Globus pallidus (tissue), 1 donor: ENCODE measurements at places on chromosomes 7 and 10.

- no peak for DNase-seq
Observed at GRCh38 chr7:157830331-157830730, 493.5 kb downstream of the DNAJB6 start.

- no peak for DNase-seq
Observed at GRCh38 chr10:93926613-93927012, 32.8 kb downstream of the SLC35G1 start.

DNA sequence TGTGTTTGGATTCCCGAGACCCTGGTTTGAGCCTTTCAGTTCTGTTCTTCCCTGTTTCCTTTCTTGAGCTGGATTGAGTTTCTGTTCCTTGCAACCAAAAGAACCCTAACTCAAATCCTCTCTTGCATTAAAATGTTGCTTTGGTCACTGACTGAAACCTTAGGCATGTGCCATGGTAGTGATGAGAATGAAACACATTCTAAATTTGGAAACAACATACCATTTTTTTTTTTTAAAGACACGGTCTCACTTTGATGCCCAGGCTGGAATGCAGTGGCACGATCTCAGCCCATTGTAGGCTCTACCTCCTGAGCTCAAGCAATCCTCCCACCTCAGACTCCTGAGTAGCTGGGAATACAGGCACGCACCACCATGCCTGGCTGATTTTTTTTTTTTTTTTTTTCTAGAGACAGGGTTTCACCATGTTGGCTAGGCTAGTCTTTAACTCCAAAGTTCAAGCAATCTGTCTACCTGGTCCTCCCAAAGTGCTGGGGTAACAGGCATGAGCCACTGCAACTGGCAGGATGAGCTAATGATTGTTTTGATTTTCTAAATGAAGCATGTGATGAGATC, 8.4 kb downstream of the THAP5 start:
- no peak for DNase-seq

DNA sequence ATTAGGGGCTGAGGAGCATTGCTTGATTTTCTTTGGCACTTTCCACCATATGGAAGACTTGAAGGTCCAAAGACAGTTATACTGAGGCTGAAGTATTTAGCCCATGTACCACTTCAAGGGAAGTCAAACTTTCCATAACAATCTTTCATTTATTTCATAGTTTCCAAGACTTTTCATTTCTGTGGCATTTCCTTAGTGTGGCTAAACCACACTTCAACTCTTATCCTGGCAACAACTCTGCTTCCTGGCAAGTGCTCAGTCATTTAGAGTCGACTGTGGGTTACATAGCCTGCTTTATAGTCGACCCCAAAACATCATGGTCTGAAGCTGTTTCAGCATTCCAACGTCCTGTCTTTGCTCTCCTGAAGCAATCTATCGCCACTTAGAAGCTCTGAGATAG, 343.0 kb upstream of the SEMA3D start:
- DNase-seq, result no peak

DNA sequence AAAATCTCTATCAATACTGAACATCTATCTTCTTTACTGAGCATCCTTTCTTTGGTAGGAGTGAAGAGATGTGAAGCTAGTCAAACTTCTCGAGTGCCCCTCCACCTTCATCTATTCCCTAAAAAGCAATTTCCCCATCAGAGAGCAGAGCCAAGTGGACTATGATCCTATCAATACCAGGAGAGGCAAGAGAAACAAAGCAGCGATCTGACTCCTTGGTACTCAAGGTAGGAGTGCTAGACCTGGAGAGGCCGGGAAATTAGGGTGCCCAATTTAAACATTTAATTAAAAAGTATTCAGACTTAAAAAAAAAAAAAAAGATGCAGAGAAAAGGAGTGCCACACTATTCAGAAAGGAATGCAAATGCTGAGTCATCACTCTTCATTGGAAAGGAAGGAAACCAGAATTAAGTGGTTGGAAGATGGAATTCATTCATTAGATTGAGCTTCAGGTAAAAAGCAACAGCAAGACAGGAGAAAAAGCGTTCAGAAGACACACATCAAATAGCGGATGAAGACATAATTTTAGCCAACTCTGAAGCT, 1.6 kb downstream of the TIAL1 start:
- DNase-seq, result peak; percentile 14

DNA sequence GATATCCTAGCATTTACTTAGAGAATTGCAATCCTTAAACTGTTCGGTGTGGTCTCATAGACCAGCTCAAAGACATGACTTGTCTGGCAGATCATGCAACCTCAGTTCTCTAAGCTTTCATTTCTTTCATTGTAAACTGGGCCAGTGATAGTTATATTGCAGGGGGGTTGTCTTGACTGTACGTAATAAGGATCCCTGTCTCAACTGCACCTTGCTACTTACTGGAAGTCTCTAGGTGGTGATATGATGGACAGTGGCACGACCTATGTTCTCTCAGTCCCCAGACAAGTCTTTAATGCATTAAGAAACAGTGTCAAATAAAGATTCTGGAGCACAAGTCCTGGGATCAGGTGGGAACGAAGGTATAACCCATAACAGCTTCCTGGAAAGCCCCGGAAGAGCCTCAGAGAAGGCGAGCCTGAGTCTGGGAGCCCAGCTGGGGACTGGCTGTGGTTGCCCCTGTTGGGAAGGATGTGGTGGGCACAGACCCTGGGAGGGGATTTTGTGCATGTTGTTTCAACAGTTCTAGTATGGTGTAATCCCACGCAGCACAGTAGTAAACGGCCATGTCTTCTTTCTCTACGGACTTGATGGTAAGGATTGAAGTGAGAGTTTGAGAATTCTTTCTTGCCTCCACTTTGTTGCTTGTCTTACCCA, 26.0 kb upstream of the TARP start:
- no peak for DNase-seq

- no peak for DNase-seq
Observed at GRCh38 chr10:126661356-126661755, 9.1 kb downstream of the C10orf90 start.

DNA sequence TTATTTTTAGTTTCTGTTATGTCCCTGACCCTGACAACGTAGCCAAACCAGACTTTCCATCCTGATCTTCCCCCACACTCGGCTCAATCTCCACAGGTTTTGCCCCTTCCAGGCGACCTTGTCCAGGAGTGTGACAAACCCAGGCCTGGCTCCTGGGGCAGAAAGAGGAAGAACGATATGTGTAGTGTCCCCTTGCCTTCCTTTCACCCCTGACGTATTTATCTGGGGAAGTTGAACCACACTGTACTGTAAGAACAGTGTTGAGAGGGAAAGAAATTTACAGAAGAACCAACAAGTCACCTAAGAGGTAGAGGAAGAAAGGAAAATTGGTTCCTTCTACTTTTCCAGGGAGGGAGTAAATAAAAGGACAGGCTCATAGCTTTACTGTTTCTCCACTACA, 158.0 kb downstream of the VTI1A start:
- DNase-seq, result no peak

DNA sequence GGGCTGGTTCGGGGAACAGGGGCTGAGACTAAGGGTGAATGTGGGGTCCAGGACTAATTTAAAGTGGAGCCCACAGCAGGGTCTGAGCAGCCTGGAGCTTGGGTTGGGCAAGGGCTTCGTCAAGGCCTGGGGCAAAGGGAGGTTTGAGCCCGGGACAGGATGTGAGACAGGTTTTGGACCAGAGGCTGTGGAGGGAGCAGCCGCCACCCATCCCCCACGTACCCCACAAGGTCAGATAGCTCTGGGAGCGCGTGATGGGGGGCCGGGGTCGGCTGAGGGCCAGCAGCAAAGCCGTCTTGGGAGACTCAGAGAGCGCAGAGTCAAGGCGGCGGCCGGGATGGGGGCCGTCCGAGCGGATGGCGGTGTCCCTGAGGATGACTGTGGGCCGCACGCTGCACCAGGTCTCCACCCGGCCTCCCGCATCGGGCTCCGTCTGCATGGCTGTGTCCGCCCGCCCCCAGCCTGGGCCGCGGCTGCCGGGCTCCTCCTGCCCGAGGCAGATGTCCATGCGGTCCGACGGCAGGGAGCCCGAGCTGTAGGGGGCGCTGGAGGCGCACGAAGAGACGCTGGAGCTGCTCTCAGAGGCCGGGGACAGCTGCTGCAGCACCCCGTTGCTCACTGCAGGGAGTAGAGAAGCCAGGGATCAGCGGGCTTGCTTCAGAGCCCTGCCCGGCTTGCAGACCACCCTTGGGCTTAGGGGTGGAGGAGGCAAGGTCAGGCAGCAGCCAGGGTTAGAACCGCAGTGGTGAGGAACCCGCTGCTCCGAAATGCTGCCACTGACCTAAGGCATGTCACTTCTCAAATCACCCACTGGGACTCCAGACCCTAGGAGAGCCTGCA, 12.1 kb downstream of the PDZD7 start:
- DNase-seq, result peak; percentile 79

GRCh38 chr10:34835908-34836508, 20.9 kb upstream of the PARD3 start:
- DNase-seq, result no peak

DNA sequence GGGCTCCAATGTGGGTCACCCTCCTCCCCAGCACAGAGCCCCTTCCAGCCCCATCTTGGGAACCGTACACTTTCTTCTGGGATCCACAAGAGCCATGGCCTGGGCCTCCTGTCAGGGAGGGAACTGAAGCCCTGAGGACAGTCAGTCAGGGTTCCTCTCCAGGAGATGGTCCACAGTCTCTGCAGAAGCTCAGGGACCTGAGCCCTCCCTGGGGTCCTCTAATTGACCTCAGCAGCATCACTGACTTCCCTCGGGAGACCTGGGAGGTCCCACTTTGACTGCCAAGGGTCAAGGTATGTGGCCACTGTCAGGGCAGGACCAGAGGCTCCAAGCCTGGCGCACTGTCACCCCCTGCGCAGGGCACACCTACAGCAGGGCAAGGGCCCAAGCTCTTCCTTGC, 32.3 kb downstream of the NOD1 start:
- no peak for DNase-seq

DNA sequence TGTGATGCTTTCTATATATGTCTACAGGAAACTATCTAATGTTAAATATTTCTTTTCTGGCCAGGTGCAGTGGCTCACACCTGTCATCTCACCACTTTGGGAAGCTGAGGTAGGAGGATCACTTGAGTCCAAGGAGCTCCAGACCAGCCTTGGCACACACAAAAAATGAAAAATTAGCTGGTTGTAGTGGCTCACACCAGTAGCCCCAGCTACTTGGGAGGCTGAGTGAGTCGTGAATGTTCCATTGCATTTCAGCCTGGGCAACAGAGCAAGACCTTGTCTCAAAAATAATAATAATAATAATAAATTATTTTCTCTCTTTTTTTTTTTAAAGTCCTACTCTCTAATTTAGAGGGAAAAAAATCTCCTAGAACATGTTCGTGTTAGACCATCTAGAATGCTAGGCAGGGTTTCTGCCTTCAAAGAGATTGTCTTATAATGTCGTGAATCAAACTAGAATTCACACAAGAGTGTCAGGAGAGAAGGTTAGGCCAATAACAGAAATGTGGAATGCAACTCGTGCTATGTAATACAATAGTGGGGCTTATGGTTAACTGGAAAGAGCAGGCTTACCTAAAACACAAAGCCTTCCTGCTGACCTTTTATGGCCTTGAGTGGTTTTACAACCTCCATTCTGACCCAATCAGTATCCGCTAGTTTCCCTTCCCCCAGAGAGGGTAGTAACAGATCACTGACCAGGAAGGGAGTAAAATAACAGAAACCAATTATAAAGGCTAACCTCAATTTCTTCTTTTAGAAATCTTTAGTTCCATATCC, 46.3 kb downstream of the MYOF start:
- no peak for DNase-seq

DNA sequence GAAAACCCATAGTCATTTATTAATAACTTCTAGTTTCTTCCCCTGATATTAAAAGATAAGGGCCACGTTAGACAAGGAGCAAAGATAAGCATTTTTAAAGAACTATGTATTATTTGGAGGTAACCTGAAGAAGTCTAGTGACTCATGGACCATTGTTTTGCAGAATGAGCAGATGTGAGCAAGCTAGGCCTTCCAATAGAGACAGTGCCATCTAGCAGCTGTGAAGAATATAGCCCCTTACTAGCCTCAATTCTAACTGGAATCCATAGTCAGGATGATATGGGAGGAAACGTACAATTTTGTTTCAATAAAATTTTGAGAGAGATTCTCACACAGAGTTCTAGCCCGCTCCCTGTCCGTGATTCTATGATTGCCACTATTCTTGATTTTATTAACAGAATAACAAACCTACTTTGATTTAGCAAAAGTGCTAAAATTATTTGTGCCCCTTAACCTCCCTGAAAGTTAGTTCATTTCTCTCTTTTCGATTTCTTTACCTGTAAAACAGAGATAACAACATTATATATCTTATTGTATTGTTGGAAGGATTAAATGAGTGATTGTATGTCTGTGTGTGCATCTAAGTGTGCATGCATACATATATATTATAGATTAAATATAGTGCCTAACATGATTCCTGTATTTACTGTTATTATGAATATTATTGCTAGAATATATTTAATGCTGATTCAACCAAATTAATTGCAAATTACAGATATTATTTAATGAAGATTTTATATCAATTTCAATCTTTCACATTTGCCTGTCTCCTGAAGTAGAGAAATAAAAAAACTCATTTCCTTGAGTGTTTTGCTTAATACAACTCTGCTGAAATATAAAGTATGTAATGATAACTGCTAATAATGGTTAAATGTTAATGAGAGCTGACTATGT, 22.7 kb downstream of the FAM237B start:
- DNase-seq, result peak; percentile 31

- no peak for DNase-seq
Observed at GRCh38 chr10:54854389-54854788, 53.4 kb upstream of the PCDH15 start.

DNA sequence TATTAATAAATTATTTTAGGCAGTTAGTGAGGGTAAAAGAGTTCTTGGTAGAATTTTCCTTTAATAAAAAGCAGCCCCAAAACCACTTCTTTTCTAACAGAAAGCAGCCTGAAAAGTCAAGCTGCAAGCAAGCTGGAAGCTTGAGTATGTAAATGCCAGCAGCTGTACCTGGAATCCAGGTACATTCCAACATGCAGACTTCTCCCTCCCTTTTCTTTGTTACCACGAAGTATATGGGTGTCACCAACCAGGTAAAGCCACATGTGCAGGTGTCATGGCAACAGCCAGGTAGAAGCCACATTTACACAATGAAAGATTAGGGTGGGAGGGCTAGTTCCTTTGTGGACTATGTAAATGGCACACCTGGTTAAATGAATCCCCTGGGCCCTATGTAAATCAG, 114.6 kb downstream of the EPC1 start:
- DNase-seq, result no peak

DNA sequence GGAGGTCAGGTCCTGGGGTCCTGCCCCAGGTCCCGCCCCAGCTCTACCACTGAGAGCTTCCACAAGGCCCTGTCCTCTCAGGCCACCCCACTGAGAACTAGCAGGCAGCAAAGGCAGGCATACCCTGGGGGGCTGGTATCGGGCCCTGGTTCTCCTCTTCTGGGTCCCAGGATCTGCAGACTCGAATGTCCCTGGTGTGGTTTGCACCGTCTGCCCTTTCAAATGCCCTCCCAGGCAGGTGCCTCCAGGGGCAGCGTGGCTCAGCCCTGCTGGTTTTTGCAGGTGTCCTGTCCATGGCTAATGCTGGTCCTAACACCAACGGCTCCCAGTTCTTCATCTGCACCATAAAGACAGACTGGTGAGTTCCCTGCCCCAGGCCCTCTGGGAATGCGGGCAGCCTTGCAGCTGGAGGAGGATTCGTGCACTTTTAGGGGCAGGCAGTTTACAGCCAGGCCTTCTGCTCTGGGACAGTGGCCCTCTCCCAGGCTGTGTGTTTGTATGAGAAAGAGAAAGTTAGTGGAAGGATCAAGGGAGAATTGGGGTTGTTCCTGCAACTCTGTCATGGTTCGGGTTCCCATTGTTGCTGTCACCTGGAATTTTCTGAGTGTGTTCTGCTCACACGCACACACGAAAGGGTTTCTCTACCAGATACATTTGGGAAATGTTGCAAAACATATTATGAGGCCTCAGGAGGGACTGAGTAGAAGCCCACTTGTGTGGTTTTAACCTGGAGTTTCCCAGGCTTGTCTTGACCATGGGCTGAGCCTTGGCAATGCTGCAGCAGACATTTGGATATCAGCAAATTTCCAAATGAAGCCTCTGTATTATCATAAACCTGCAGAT, 5.0 kb downstream of the PPIF start:
- no peak for DNase-seq
